Stimulated activated CD8-positive, alpha-beta memory T cell treated with anti-CD3 and anti-CD28 coated beads, Interleukin-4, amount 100 ng/mL, for 1 hour (primary cell): ENCODE measurements at places on chromosomes 7 and 10.

GRCh38 chr7:95501261-95501832 is 15.6 kb downstream of the ASB4 start:
- DNase-seq, result no peak

DNA sequence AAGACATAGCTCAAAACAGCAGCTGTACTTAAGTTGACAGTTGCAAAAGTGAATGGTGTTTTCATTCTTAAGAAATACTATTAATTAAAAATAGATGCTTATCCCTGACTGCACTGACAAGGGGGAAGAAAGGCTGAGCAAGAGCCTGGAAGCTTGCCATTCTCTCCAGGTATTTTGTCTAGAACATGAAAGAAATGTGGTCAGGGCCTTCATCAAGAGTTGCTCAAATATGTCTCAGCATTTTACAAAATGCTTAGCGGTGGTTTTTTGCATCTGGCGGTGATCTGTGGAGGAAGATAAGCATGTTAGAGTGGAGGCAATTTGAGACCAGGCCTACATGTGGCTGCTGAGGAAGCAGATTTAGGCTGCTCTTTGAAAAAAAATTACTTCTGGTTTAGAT is 46.4 kb upstream of the CC2D2B start:
- DNase-seq, result no peak

- DNase-seq, result no peak
Measured at GRCh38 chr10:9228771-9229170, 1174.3 kb downstream of the GATA3 start.

DNA sequence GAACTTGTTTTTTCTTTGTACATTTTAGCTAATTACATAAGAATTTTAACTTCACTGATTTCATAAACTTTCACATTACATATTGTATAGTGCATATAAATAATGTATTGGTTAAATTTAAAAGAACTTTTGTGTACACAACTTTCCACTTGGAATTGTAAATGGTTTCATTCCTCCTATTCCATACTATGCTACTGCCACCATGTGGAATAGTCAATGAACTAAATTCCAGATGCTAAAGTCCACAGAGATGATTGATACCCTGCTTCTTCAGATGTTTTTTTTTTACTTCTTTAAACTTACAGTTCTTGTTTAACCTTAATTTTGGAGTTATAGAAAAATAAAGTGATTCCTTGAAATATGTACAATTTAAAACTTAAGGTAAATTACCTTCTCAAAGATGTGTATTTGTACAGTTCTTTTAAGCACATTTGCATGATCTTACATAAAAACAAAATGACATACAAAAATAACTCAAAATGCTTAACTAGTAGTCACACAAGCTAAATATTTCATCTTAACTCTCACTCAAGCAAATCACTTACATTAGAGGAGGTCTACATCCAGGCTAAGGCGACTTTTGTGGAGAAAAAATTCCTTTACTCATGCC is 247.6 kb upstream of the HGF start:
- no peak for DNase-seq

DNA sequence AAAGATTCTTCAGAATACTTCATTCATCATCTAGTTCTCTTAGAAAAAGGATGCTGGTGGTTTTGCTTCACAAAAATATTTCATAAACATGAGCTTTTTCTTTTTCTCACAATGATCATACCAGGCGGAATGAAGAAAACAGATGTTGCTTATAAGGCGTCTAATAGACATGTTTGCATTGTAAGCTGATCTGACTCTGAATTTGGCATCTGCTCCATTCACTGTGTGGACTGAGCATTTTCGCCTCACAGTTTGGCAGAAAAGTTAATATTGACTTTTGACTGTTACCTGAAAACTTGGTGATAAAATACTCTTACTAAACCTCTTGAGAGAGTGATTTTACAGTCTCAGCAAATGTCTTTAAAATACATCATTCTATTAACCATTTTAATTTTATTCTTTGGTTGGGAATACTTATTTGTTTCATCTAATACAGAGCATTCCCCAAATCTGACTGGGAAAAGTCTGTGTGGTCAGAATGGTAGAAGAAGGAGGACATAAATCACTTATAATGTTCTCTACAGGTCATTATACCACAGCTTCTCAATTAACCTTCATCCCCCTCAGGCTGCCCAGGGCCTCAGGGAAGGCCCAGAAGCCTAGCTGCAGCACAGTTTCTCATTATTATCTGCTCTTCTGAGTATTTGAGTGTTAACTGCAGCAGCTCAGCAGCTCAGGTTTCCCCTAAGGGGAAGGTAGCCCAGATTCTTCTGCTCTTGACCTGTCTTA is 121.6 kb upstream of the KAT6B start:
- DNase-seq, result no peak

DNA sequence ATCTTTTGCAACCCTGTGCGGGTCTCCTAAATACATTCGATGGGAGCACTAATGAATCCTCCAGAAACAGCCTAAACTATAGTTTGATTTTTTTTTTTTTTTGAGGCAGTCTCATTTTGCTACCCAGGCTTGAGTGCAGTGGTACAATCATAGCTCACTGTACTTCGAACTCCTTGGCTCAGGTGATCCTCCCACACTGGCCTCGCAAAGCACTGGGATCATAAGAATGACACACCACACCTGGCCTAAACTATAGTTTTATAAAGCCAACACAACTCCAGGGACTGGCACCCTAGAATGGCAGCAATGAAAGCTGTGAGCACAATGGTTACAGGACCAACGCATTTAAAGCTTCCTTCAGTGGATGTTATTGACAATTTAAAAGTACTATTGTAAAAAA is 14.5 kb upstream of the JMJD1C start:
- DNase-seq, result no peak
